ENCODE measurements at places on chromosomes 7 and 10.

DNA sequence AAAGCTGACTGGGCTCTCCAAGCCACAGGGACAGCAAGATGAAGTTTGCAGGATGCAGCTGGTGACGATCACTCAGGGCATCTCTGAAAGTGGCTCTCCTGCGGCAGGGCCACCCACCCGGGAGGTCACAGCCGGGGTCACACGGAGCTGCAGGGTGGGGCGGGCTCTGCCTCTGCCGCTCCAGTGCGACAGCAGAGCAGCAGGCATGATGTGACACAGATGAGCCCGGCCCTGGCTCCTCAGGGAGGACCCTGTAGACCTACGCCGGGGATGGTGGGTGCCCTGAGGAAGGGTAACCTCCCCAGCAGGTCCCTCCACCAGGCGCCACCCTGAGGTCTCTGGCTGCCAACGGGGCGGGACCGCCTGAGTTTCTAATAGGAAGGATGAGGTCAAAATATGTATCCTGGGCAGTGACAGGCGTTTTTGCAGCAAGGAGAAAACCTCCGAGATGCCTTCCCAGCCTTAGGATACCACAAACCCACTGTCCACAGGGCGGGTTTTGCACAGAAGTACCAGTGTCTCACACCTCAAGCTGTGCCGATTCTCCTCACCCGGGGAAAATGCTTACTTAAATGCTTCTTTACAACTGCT lies 114.8 kb upstream of the DIP2C start:
- no peak for DNase-seq

DNA sequence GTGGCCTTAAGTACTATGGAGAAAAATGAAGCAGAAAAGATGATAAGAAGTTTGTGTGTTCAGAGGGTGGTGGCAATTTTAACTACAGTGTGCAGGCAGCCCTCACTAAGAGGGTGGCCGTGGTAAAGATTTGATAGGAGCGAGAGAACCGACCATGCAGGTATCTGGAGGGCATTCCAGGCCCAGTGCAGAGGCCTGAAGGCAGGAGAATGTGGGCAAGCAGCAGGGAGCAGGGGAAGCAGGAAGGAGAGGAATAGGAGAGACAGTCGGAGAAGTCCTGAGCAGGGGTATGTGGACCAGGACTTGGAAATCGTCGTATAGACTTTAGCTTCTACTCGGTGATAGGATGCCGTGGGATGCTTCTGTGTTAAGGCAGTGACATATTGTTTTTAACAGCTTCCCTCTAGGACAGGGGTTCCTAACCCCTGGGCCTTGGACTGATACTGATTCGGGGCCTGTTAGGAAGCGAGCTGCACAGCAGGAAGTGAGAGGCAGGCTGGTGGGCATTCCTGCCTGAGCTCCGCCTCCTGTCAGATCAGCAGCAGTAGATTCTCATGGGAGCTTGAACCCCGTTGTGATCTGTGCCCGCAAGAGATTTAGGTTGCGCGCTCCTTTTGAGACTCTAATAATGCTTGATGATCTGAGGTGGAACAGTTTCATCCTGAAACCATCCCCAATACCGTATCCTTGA lies 227.2 kb downstream of the CCDC3 start:
- DNase-seq, result no peak

GRCh38 chr7:27151931-27152815 lies at the start of gene HOXA3:
TSS of gene HOXA3 (minus strand) at chr7:27152583. CDS start at chr7:27110640, 41,943 bp downstream.
- DNase-seq, result peak; percentile 85

GRCh38 chr10:103197174-103197573 lies 4.1 kb upstream of the NT5C2 start:
- peak; percentile 53 for DNase-seq

GRCh38 chr10:97508342-97508741 lies 9.6 kb downstream of the UBTD1 start:
- no peak for DNase-seq

DNA sequence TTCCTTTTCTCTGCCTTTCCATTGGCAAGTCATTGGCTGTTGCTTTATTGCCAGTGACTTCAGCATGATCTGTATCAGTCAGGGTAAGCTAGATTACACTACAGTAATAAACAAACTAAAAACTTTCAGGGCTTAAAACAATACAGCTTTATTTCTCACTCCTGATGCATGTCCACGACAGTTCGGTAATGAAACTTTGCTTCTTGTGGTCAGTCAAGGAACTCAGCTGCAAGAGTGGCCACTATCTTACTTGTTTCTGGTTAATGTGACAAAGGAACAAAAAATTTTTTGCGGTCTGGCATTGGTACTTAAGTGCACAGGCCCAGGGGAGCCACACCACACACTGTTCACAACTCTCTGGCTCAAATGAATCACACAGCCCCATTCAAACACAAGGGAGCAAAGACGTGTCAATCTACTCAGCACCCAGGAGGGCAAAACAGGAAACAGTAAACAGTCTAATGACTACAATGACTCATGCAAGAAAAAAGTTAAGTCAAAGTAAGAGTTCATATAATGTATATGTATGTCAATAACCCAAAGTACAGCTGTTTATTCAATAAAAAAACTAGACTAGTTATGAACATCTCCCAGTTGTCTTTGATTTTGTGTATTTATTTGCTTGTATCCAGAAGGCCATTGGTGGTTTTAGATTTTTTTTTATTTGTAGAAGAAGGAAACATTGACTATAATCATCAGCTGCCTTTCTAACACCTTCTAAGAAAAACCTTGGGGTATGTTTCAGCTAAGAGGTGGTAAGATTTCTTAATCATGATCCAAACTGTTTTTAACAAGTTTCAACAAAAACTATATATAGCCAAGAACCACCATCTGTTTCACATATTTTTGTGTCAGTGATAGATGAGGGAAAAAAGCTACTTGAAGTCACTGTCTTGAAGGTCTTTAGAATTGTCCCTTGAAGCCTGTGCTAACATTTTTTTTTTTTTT lies 134.4 kb upstream of the FAM3C start:
- DNase-seq, result peak; percentile 31

DNA sequence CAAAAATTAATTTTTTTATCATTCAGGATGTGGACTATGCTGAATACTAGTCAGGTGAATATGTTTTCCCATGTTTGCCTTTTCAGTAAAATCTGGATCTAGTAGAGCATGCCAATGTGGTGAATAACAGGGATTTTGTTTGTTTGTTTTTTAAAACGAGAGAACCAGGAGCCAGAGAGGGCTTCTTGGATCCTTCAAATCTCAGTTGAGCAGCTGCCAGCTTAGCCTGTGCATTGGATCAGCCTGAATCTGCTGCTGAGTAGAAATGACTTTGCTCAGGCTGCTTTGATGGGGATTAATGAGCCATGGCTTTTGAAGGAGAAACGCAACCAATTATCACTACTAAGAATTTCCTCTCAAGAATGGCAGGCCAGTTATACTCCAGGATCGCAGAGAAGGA lies 493.8 kb downstream of the ARL4A start:
- no peak for DNase-seq

GRCh38 chr10:129870961-129871621 lies 93.0 kb downstream of the EBF3 start:
- peak; percentile 67 for DNase-seq

DNA sequence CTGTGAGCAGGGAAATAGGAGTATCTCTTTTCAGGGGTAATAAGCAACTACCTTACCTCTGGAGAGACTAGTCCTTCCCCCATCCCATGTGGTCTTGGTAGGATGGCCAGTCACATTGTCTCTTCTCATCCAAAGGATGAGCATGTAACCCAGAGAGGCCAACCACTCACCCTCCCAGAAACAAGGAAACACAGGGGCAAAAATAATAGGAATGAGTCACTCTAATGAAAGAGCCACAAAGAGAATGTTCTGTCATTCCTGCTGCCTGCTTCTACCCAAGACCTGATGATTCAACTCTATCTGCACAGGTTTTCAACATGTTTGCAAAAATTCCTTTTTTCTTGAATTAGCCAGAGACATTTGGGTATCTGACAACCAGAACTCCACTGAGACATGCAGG lies 99.3 kb upstream of the NFE2L3 start:
- no peak for DNase-seq

- peak; percentile 42 for DNase-seq
These were observed 175.0 kb downstream of the CTNNA3 start for GRCh38 chr10:67520924-67521520.

GRCh38 chr10:11444155-11444530 lies 167.3 kb downstream of the USP6NL start:
- DNase-seq, result no peak

DNA sequence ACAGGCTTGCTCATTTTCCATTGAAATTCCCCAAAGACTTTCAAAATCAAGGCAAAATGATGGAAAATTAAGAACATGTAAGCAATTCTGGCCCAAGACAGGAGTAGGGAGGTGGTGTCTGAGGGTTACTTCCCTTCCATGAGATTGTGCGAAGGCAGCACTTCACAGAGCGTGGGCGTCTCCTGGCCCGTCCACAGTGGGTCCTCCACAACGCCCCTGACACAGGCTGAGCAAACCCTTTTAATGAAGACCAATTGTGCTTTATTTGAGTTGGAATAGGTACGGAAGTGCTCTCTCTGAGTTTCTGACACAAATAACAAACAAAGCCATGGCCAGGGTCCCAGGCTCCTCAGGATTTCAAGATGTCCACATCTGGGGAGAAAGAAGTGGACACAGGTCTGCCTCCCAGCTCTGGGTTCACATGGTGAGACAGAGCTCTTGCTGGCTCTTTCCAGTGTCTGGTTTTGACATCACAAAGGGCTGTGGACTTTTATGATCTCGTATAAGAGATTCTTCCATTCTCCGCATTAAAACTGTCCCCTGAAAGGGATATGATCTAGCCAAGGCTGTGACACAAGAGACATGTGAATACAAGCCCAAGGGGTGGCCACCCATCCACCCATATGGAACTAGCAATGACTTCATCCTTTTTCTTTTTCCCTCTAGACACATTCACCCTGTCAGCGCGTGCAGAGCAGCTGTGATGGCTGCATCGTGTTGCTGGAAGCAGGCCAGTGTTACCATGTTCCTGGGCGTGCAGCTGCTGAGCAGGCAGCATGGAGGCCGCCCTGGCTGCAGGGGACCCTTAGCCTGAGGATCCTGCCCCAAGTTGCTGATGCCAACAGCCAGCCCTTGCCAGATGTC lies 145.6 kb downstream of the ADAM12 start:
- DNase-seq, result peak; percentile 86

Measured in left hindlimb (tissue), 1 donor.